ENCODE measurements at places on chromosomes 1 and 21.

DNA sequence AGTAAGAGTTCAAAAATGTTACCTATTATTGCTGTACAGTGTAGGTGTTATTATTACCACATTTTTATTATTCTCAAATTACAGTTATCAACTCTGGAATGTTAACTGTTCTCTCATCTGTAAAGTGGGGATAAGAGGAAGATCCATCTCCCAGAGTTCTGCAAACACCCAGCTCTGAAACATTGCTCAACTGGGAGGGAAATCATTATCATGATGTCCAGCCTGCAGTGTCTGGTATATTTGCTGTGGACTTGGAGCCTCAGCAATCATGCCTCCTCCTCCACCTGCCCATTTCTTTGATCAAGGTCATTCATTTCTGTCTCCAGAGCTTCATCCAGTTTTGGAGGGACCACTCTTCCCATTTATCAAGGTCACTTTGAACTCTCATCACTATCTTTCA is 39.4 kb downstream of the C8A start:
- DNase-seq, result no peak

DNA sequence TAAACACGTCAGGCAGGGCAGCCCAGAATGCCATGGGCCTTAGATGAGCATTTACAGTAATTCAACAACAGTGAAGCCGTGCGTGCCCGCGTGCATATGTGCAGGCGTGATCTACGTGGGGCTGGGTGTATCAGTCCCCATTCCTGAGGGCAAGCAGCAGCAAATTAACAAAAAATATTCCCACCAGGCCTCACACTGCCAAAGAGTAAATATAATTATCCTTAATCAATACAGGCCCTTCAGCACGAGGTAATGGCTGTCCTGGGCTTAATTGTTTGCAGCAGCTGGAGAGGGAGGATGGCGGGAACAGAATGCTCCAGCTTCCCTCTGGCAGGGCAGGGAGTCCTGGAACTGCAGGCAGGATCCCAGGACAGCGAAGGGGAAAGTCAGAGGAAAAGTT is 91.8 kb downstream of the DDX20 start:
- DNase-seq, result no peak

- no peak for DNase-seq
Measured at GRCh38 chr1:213231795-213232231, 180.8 kb downstream of the RPS6KC1 start.

DNA sequence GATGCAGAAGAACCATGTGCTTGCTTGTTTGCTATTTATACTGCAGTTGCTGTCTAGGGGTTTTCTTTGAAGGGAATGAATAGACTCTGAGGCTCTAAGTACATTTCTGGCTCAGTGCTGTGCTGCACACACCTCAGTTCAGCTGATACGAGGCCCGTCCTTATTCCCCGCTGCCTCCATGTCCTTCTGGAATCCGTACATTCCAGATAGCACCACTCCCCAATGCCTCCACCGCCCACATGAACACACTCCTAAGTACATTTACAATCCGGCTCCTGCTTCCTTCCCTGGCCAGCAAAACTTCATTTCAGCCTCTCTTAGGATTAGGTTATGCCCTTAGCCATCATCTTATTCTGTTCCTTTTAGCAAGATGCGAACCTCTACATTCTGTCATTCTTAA is 57.1 kb downstream of the KCNC4 start:
- DNase-seq, result no peak

- peak; percentile 20 for DNase-seq
Measured at GRCh38 chr1:246295968-246296367, 211.1 kb downstream of the SMYD3 start.

GRCh38 chr21:14528815-14529214 is 17.3 kb downstream of the SAMSN1 start:
- no peak for DNase-seq

DNA sequence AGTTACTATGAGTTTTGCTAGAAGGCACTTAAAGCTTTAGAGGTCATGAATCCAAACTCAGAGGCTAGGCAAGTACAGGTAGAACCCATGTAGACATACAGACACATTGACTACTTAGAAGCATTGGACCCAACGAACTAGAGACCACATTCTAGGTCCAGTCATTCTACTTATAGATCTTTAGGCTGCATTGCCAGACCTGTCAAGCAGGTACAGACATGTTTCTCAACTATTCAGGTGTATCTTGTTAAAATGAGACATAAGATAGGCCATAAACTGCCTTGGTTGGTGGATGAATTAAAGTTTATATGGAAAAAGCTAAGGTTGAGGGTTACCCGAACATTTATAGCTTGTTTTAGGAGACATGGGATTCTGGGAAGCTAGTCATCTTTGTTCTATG is 6.5 kb downstream of the ZP4 start:
- no peak for DNase-seq
